ENCODE measurements at places on chromosomes 13 and 19.

- no peak for DNase-seq
Measured at GRCh38 chr19:23577501-23577900, 109.5 kb downstream of the ZNF675 start.

- DNase-seq, result no peak
Measured at GRCh38 chr13:49749848-49750247, 42.6 kb downstream of the KPNA3 start.

- no peak for DNase-seq
Measured at GRCh38 chr13:50280441-50280937, 265.2 kb downstream of the KCNRG start.

DNA sequence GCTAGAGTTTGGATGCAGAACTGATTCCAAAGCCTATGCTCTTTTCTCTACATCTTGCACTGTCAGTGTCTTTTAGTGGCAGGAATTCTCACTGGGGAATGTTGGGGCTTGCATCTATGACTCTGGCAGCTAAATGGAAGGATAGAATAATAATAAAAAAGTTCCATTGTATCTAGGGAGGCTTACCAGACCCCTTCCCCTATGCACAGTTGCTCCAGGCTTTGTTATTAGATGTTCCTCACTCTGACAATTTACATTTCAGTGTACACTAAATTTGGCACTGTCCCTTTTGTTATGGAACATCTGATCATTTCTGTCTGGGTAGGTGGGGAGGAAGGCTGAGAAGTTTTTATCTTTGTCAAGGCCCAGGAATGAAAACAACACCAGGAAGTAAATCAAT, 3.7 kb upstream of the TRIM13 start:
- no peak for DNase-seq

DNA sequence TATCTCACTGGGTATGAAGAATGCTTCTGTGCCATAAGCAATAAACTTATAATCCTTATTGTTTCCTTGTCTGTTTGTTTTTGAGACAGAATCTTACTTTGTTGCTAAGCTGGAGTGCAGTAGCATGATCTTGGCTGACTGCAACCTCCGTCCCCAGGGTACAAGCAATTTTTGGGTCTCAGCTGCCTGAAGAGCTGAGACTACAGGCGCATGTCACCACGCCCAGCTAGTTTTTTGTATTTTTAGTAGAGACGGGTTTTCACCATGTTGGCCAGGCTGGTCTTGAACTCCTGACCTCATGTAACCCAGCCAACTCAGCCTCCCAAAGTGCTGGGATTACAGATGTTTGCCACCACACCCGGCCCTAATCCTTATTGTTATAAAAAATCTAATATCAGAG, 112.5 kb downstream of the MYO16 start:
- DNase-seq, result no peak

GRCh38 chr13:46404733-46405100, 17.7 kb upstream of the RUBCNL start:
- DNase-seq, result no peak

DNA sequence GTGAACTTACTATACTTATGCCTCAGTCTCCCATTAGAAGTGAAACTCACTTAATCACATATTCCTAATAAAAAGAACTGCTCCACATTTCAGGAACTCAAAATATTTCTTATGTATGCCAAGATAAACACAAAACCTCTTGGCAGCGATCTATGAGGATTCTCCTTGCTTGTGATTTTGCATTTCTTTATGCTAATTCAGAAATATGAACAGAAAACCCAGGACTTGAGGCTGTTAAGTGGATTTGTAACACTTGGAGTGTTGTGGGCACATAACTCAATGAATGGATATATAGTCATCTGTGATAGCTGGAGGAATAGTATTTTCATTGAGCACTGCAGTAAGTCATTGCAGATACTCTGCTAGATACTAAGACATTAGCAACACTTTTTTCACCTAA, 5.6 kb upstream of the KATNAL1 start:
- no peak for DNase-seq

All from T-helper 9 cell (primary cell).